Stimulated activated CD4-positive, alpha-beta T cell treated with anti-CD3 and anti-CD28 coated beads, TNF-alpha, amount 100 ng/mL, for 48 hours (primary cell): ENCODE measurements at places on chromosomes 3 and 15.

DNA sequence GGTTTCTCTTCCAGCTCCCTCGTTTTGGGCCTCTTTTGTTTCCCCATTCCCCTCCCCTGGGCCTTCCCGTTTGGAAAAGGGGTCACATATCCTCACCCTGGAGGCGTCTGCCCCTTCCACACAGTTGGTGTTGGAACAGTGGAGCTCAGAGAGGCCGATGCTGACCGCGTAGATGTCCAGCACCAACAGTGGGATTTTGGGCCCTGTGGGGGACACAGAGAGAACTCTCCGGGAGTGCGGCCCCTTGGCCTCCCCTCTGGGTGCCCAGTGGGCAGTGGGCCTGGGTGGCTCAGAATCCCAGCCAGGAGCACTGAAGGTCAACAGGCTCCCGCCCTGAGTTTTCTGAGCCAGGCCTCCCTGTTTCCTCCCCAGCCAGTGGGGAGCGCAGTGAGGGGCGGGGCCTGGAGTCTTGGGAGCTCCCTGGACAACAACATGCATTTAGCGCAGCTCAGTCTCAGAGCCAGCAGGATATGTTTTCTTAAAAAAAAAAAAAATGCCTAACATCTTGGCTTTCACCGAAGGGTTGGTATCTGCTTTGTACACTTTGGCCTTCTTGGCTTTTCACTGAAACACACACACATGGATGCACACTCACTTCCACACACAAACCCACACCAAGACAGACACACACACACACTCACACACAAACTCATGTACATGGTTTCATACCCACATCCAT is 670 bp upstream of the ISLR start:
- DNase-seq, result no peak

DNA sequence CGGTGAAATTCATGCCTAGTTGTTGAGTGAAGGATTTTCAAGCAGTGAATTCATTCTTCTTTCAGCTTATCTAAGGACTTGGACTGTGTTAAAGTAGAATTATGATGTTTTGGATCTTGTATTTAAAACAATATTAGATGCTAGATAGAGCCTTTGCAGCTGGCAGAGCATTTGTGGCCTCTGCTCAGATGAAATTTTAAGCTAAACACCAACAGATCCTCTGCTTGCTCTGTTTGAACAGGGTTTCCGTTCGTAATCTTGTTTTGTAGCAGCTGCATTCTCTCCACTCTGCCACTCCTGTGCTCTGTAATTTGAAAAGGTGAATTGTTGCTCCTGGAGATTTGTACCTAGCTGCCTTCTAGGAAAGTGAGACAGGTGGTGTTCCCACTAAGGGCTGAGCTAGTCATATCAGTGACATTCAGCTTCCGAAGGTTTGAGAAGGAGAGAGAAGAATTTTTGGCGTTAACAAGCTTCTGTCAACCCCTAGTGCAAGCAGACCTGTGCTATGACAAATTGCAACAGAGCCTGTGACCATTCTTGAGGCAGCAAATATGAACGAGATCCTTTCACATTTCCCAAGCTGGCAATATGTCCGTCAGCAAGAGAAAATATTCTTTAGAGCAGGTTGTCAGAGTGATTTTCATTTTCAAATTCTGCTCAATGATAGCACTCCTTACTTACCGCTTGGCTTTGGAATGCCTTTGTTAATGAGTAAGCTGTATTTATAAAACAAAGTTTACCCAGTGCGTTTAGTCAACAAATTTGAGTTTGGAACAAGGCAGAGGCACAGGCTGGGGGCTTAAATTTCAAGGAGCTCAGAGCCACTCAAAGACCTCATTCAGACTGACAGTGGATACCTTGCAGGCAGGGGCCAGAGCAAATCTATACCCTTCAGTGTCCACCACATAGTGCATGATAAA is 5.3 kb downstream of the CHST2 start:
- DNase-seq, result no peak

DNA sequence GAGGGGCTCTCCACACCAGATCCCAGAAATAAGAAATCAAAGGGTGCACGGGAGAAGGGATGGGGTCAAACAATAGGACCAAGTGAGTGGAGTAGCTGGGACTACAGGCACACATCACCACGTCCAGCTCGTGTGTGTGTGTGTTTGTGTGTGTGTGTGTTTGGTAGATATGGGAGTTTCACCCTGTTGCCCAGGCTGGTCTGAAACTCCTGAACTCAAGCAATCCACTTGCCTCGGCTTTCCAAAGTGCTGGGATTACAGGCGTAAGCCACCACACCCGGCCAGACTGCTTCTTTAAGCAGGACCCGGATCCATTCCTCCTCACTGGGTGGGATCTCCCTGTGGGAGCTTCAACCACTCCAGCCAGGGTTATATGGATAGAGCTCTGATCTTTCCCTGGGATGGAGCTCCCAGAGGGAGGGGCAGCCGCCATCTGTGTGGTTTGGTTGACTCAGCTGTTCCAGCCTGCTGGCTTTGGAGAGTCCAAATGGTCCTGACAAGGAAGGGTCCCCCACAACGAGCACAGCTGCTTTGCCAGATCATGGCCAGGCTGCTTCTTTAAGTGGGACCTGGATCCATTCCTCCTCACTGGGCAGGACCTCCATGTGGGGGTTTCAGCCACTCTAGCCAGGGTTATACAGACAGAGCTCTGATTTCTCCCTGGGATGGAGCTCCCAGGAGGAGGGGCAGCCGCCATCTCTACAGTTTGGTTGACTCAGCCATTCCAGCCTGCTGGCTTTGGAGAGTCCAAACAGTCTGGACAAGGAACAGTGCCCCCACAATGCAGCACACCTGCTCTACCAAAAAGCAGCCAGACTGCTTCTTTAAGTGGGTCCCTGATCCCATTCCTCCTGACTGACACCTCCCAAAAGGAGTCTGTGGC is 9.1 kb upstream of the AVEN start:
- no peak for DNase-seq

DNA sequence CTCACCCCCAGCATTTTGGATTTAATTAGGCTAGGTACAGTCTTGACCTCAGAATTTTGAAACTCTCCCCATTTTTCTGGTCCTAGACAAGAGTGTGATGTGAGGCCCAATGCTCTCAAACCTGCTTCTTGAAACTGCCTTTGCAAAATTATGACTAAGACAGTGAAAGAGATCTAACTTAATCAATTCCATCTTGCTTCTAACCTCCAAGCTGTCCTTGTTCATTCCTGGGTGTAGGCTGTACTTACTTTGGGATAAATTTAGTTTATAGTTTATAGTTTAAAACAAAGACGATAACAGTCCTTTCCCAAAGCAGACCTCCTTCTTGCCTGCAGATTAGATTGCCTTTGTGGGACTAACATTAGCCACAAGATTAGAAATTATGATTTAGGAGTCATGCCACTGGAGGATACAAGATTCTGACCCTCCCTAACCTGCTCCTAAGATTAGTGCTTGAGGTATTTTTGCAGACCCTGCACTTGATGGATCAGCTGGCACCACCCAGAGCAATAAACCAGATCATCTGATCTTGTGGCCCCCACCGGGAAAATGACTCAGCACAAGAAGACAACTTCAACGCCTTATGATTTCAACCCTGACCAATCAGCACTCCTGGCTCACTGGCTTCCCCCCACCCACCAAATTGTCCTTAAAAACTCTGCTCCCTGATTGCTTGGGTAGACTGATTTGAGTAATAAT is 59.6 kb downstream of the CD200R1L start:
- DNase-seq, result no peak

GRCh38 chr3:13577181-13578121 is 28.5 kb downstream of the FBLN2 start:
- DNase-seq, result no peak

DNA sequence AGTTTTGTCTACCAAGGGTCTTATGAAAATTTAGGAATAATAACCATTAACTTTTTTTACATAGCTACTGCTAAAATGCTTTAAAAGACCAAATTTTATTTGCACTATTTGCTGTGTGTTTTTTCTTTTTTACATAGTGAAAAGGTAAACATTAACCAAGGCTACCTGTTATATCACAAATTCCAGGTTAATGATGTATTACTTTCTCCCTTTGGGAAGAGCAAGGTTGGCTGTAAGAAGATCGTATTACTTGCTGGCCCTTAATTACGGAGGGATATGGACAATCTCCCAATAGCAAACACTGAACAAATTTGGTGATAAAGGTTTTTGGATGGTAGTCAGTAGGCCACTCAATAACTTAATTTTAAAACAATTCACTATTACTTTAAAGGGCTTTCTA is 22.4 kb downstream of the LRRC58 start:
- no peak for DNase-seq

DNA sequence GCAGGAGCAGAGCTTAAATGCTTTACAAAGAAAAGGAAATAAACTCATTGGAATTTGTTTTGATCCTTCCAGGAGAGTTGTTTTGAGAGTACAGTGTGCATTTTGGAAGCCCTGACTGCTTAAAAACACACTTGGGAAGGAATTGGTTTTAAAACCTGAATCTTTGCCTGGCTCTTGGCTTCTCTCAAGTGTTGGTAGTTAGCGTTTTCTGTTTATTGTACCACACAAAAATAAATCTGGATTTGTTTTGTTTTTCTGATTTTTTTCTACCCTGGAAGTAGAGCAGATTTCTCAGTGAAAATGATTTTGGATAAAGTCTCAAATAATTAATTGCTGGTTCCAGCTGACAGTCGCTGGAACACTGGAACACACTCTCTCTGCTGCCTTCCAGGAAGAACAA is 90.6 kb downstream of the CHST2 start:
- DNase-seq, result no peak

DNA sequence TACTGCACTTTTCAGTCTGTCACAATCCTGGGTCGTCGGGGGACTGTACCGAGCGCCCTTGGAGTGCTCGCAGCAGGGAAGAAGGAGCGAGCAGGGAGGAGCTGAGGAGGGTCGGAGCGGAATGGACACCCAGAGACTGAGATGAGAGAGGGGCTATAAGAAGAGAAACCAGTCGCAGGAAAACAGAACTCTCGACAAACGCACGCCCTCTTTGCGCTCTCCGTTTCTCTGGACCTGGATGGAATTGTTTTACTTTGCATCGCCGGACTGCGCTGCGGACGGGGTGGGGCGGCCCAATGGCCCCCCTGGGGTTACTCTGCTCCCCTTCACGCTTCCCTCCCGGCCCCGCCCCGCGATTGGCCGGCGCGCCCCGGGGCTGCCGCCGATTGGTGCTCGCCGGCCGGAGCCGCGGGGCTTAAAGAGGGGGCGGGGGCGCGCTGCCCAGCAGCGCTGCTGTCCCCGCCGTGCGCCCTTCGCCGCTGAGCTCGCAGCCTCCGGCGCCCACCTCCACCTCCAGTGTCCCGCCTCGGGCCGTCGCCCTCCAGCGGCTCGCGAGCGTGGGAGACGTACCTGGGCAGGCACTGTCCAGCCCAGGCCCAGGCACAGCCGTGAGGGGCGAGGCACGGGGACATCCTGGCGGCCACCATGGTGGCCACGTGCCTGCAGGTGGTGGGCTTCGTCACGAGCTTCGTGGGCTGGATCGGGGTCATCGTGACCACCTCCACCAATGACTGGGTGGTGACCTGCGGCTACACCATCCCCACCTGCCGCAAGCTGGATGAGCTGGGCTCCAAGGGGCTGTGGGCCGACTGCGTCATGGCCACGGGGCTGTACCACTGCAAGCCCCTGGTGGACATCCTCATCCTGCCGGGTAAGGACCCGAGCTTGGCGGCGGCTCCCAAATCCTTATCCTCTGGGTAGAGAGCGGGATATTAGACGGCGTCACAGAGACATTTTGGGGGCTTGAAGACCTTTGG is at the start of gene CLDN11:
Gene CLDN11 (plus strand): TSS at position 447 of the 977 bp plus-strand sequence. CDS start 199 bp downstream, at position 646.
- no peak for DNase-seq

DNA sequence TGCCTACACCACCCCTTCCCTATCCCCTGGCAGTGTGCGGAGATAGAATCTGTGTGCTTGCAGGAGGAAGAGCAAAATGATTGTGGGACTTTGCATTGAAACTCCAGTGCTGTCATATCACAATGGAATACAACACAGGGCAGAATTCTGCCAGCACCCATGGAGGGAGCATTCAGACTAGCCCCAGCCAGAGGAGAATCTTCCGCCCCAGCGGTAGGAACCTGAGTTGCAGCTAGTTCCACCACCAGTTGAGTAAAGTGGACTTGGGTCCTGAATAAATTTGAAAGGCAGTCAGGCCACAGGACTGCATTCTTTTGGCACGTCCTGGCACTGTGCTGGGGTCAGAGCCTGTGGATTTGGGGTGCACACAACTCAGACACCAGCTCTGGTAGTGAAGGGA is 27.5 kb downstream of the NCBP2 start:
- no peak for DNase-seq

DNA sequence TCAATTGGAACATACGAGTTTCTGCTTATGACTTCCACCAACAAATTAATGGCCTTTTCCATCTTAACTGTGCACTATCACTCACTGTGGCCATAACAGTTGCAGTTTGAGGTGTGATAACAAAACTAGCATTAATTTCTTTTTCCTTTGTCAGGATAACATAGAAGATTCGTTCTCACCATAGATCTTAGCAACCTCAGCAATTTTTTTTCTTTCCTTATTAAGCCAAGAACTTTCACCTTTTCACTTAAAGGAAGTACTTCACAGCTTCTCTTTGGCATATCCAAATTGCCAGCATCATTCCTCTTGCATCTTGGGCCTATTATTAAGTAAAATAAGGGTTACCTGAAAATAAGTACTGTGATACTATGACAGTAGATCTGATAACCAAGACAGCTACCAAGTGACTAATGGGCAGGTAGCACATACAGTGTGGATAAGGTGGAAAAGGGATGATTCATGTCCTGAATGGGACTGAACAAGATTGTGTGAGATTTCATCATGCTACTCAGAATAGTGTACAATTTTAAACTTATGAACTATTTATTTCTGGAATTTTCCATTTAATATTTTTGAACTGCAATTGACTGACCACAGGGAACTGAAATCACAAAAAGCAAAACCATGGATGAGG is 46.6 kb downstream of the CEP70 start:
- no peak for DNase-seq

DNA sequence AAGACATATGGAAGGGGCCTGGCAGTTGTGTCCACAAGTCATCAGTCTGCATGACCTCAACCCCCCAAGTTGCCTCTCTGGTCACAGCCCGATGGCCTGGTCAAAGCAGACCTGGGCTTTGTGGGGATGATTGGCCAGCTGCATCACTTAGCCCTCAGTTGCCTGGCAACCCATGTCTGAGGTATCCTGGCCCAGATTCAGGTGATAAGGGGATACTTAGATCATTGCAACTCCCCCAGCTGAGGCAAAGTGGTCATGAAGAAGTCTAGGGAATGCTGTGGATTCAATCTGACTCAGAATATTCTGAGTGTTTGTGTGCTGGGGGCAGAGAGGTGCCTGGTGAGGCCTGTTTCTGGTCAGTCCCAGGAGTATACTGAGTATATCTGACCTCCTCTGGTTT is 5.0 kb downstream of the GPR156 start:
- DNase-seq, result no peak

GRCh38 chr15:28919679-28920655 is 34.2 kb downstream of the APBA2 start:
- DNase-seq, result no peak
